ENCODE measurements at places on chromosomes 2 and 18.

DNA sequence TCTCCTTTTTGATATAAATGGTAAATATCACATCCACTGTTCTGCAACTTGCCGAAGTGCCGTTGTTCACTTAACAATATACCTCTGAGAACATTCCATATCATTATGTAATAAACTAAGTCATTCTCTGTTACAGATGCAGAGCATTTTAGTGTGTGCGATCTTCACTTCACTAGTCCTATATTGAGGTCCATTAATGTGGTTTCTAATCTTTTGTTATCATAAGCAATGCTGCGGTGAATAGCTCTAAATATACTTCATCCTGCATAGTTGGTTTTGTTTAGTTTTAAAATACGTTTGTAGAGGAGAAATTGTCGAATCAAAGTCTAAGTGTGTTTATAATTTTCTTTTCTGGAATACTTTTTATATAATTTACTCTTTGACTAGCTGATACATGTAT, 280.3 kb upstream of the TRIB2 start:
- no peak for DNase-seq

GRCh38 chr2:21404137-21404536, 280.4 kb downstream of the TDRD15 start:
- DNase-seq: no peak

- no peak for DNase-seq
Measured at GRCh38 chr2:23107327-23107941, 277.5 kb upstream of the KLHL29 start.

- DNase-seq: no peak
Measured at GRCh38 chr2:192128655-192129054, 66.1 kb downstream of the TMEFF2 start.

DNA sequence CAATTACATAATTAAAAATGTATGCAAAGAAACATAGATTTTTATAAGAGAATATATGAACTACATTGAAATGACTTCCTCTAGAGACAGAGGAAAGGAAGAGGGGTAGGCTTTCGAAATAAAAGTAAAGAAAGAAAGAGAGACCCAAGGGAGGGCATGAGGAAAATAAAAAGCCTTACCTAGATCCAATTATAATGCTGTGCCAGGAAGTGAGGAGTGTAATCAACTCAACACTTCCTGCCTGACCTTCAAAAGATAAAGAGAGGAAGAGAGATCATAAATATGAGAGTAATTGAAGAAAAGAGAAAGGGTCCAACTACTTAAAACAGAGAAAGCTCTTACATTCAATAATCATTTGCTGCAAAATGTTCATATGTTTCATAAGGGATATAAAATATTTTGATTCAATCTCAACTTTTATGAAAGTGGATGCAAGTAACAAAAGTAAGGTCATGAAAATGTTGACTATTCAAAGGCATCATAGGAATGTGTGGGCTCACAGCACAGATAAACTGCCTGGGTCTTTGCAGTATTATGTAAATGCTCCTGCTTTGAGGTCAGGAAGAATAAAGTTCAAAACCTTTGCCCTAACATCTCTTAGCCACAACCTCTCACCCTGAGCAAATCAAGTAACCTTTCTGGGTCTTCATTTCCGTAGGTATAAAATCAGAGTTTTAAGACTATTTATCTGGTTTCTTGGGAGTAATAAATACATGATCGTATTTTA, 1237.7 kb downstream of the LRP1B start:
- DNase-seq: no peak

Measured in stimulated activated CD4-positive, alpha-beta T cell treated with anti-CD3 and anti-CD28 coated beads, Interleukin-4, amount 100 ng/mL, for 1 hour (primary cell).